ENCODE measurements at places on chromosomes 5 and 9.

DNA sequence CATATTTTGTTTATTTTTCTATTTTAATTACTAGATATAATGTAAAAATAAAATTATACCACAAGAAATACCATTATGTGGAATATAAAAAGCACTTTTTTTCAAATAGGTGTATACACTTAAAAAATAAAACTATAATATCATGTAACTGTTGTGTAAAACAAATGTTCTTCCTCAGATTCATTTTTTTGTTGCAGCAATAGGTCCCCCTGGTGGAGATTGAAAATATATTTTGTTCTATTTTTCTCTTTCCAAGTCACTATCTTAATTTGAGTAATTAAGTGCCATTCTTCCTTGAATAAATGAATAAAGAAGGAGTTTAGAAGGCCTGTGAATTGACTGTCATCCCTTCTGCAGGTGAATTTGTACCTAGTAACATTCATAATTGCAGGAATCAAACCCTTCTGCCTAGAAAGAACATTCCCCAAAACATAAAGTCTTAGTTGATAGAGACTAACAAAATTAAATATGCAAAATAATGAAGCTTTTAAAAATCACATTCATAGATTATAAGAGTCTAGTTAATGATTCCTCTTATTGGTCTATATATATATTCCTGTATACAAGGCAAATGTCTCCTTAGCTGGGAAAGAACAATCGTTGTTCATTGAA is 23.4 kb downstream of the CETN3 start:
- no peak for DNase-seq

- DNase-seq: no peak
Observed at GRCh38 chr9:108869092-108869725, 7.1 kb downstream of the ACTL7A start.

DNA sequence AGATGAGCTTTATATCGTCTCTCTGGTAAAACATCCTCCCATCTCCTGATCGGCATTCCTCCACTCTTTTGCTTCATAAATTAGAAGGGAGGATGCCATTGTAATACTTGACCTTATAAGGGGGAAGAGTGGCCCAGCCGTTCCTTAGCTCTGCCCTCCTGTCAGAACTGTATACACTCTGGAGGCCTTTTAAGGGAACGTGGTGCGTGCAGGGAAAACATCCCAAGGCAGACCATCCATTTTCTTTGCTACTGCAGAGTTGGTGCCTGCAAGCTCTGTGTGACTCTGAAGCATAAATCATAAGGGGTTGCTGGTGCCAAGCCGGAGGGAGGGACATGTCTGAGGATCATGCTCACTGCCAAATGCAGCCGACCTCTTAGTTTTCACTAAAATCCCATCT is 90.4 kb downstream of the PGM5 start:
- DNase-seq: no peak

DNA sequence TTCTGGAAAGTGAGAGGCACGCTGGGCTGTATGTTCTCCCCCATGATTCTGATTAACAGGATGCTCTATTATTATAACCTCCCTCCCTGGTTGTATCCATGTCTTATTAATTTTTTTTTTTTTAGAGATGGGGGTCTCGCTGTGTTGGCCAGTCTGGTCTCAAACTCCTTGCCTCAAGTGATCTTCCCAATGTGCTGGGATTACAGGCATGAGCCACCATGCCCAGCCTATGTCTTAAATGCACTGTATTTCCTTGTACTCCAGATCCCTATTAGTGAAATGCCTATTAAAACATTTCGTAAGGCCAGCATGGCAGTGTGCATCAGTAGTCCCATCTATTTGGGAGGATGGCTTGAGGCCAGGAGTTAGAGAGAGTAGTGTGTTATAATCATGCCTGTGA is 7.0 kb downstream of the TIGD6 start:
- no peak for DNase-seq

GRCh38 chr5:104594850-104595249 is 1032.3 kb upstream of the NUDT12 start:
- DNase-seq: no peak

DNA sequence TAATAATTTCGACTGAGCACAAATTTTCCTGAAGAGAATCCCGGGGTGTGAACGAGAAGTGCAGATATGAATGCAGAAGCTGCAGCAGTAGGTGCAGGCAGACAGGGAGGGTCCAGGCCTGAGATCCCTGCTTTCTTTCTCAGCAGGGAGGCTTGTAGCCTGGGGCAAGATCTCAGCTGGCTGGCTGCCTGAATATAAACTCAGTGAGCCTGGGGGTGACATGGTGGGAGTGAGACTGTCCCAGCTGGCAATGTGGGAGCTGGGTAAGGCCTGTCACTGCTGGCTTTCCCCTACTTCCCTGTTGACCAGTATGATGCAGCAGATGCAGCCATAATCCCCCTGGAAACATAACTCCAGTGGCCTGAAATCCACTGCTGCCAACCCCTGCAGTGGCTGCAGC is 325.2 kb downstream of the CETN3 start:
- DNase-seq: no peak

GRCh38 chr5:154813736-154814135 is 36.7 kb downstream of the FAXDC2 start:
- DNase-seq: no peak
